ENCODE measurements at places on chromosomes 1 and 21.
A peak's percentile ranks its signal among the peaks of the same experiment; 100 is the strongest.

- no peak for DNase-seq
Observed at GRCh38 chr1:96880626-96881025, 159.0 kb downstream of the PTBP2 start.

- no peak for DNase-seq
Observed at GRCh38 chr1:7594002-7594713, 176.9 kb upstream of the VAMP3 start.

DNA sequence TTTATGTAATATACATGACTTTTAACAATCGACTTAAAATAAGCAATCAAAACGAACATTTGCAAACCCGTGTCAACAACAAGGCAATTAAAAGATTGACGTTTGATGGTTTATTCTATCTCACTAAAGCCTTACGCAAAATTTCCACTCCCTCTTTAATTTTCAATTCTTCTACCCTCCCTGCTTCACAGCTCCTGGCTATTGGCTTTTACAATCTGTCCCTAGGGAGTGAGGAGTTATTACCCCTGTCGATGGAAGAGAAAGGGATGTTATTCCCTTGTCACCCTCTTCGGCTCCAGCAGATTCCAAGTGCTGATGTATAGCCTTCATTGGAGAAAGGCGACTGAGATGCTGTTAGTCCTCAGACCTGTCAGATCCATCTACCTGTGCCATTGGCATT lies 161.3 kb downstream of the ZNF281 start:
- no peak for DNase-seq

GRCh38 chr1:53449021-53449420 lies 10.2 kb upstream of the DMRTB1 start:
- DNase-seq = no peak

DNA sequence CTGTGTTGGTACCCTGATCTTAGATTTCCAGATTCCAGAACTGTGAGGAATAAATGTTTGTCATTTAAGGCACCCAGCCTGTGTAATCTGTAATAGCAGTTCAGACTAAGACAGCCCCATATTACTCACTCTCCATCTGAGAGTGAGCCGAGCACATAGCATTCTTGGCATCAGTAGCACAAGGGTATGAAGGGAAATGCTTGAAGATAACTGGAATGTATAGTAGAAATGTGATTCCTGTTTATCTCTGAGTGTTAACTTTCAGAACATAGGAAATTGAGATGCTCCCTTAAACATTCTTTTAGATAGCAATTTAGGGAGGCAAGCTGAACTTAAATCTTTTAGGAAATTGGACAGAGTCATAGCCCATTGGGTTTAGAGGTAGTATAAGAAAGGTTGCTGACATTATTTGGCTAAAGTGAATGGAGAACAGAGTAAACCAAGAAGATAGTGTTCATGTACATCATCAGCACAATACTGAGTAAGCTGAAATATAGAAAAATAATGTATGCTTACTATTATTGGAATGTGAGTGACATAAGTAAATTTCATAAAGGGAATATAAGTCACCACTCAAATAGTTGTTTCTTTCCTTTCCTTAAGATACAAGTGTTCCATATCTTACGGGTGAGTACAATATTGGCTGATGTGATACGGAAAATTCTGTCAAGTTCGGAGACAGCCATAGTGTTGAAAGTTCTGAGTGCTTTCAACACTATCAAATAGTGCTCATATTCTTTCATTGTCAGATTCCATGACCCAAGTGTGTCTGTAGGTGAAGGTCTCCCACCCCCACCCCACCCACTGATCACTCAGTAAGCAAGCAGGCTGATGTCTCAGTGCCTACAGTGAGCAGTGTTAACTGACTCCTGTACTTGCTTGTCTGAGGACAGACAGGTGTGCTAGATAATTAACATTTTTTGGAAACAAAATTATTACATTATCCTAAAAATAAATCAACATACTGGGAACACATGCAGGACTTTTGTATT lies 73.7 kb downstream of the LRRC8D start:
- no peak for DNase-seq

DNA sequence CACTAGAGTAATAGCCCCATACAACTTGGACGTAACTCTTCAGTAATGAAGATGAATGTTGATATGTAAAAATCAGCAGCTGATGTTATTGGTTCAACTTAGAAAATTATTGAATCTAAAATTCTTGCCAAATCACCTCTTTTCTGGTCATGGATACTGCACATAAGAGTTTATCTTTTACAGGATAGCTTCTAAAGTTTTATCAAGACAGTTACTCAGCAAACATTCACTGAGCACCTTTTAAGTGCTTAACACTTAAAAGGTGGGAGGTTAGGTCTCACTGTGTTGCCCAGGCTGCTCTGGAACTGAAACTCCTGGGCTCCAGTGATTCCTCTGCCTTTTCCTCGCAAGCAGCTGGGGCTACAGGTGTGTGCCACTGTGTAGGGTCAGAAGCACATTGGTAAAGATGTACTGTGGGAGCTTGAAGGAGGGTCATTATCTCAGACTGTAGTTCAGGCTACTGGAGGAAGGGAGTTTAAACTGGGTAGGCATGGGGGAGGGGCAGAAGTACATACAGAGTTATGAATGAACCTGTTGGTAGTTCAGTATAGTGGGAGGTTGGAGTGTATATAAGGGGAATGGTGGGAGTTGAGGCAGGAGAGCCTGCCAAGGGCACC lies 2.0 kb downstream of the MPZL1 start:
- no peak for DNase-seq

DNA sequence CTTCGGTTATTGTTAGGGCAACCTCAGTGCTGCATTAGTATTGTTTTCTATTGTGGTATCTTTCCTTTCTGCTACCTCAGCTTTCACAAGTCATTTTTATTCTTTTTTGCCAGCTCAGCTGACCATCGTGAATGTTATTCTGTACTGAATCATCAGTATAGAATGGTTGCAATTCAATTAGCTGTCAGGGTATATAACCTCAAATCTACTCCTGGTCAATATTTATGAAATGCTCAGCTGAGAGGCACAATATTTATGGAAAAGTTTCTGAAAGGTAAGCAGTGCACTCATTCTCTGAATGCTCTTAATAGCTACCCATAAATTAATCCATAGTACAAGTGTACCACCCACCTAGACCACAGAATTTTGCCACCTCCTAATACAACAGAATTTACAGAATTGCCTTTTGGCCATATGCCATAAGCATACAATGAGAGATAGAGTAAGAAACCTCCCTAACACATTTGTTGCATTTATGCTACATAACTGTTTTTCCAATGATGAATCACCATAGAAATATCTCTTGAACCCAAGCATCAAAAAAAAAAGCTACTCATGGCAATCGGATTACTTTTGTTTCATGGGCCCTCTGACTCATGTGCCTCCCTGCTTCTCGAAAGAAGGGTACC lies 732.6 kb upstream of the CHRM3 start:
- DNase-seq = no peak

- peak; percentile 61 for DNase-seq
Observed at GRCh38 chr21:46457801-46458314, 833 bp upstream of the DIP2A start.

- no peak for DNase-seq
Observed at GRCh38 chr1:179599623-179600249, 8.1 kb downstream of the TDRD5 start.

GRCh38 chr1:228770779-228771223 lies 35.5 kb downstream of the RHOU start:
- DNase-seq = no peak

DNA sequence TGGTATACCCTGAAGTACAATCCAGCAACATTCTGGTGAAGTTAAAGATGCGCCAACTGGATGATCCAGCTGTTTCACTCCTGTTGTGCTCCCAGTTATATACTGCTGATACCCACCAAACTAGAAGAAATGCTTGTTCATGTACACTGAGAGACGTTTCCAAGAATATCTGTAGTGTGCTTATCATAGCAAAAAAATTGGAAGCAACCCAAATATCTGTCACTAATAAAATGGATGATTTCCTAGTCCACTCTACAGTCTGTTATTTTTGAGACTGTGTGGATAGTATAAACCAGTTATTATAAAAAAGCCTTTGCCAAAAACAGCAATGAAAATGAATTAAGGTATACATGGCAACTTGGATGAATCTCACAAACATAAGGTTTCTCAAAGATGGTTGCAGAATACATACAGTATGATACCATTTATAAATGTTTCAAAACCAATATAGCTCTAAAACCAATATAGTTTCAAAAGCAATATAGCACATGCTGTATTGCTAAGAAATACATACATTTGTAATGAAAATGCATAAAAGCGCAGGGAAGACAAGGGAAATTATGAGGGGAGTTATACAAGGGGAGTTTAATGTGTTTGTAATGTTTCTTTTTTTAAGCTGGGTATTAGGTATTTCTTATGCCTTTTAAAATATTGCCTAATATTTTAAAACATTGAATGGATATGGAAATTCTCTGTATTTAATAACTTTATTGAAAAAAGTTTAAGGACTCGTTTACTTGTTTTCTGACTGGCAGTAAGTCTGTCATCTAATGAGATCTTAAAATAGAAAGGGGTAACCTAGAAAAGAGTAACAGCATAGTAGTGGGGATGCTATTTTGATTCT lies 36.5 kb downstream of the GPSM2 start:
- DNase-seq = no peak

DNA sequence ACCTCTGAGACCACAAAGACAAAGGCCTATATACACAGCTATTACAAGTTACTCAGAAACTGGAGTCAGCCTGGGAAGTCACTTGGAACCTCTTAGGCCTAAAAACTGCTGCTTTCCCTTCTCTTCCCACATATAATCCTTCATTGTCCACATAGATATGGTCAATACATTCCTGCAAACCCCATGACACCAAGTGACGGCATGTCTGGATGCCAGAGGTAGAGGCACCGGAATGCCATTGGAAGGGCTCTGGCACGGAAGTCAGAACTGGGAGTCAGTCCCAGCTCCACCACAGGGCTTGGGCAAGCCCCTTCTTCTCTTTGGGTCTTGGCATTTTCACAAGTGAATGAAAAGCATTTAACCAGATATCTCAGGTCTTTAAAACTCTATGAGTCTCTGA lies 204.7 kb downstream of the MATN1 start:
- DNase-seq = no peak

DNA sequence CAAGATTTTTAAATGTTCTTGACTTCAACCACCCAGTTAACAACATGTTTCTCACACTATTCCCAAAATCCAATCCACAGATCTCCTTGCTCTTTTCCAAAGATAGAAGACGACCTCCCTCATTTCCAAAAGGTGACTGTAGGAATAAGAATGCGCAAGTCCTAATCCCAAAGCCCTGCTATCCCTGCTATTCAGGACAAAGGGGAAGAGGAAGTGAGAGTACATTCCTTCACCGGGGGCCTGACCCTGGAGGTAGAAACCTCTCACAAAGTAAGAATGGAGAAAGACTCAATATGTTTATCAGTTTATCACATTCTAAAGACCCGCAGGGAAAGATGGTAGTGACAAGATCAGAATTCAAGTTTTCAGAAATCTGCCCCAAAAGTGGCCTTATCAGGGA lies 55.7 kb downstream of the PLEKHA6 start:
- DNase-seq = no peak

GRCh38 chr1:241942738-241943137 lies 14.8 kb upstream of the BECN2 start:
- DNase-seq = no peak

GRCh38 chr21:35189077-35189863 lies 140.2 kb upstream of the RUNX1 start:
- DNase-seq = no peak

GRCh38 chr1:90400131-90400530 lies 317.0 kb downstream of the BARHL2 start:
- no peak for DNase-seq

- DNase-seq = no peak
Observed at GRCh38 chr1:99266726-99267125, 2.4 kb downstream of the PLPPR4 start.

GRCh38 chr1:177849130-177849529 lies 120.7 kb downstream of the SEC16B start:
- no peak for DNase-seq

GRCh38 chr1:46556822-46557221 lies 5.4 kb upstream of the KNCN start:
- DNase-seq = no peak

DNA sequence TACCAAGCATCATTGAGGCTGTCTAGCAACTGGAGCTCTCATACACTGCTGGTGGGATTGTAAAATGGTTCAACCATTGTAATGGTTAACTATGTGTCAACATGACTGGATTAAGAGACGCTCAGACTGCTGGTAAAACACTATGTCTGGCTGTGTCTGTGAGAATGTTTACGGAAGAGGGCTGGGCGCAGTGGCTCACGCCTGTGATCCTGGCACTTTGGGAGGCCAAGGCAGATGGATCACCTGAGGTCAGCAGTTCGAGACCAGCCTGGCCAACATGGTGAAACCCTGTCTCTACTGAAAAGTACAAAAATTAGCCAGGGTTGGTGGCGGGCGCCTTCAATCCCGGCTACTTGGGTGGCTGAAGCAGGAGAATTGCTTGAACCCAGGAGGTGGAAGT lies 4.8 kb upstream of the FCRLA start:
- DNase-seq = no peak

GRCh38 chr1:153344718-153345025 lies 4.0 kb downstream of the PGLYRP4 start:
- no peak for DNase-seq

DNA sequence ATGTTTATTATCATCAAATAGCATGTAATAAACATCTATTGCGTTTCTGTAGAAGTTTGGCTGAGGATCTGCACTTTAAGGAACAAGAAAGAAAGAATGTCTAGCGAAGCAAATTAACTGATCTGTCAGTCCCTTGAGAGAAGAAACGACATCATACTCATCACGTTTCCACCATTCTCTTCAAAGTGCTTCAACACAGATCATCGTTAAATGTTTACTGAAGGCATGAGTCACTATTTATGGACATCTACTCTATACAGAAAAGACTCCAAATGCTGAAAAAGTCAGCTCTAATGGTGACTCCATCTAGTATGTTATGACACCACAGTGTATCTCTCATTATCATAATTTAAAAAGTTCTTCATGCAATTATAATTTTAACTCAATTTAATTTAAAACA lies 369.1 kb downstream of the RGS7 start:
- DNase-seq = no peak

DNA sequence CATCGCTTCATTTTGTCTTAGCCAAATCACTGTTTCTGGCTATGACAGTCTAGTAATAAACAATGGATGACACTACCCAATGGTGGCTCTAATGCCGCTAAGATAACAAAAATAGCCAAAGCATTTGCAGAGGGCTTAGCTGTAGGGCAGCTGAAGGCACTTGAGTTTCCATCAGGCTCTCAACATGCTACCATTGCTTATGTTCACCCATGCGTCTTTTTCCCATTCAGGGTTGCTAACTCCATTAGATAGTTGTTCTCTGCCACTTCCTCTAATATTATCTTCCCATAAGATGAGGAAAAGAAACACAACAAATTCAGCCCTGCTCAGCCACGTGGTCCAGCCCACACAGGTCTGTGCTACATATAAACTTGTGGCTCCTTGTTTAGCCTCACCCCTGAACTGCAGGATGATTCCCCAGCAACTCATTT lies 159.6 kb downstream of the TOMM20 start:
- no peak for DNase-seq

- no peak for DNase-seq
Observed at GRCh38 chr1:117633936-117634335, 28.1 kb downstream of the TENT5C start.

DNA sequence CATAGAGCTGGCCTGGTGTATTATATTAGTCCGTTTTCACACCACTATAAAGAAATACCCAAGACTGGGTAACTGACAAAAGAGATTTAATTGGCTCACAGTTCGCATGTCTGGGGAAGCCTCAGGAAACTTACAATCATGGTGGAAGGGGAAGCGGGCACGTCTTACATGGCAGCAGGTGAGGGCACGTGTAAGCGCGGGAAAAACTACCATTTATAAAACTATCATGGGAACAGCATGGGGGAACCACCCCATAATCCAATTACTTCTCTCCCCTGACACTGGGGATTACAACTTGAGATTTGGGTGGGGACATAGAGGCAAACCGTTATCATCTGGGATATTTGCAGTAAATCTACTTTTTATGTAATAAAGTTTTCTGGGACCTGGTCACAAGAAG lies 6.8 kb downstream of the IER5 start:
- DNase-seq = no peak

All from dorsolateral prefrontal cortex (tissue), 122 donors.